Activated T-helper 1 cell treated with anti-CD3 and anti-CD28 coated beads, Interleukin-12 subunit alpha, Interleukin-12 subunit beta, Interleukin-2, Interleukin-4 antibody, amounts not matched to agents 30 ng/mL and 10 ng/mL and 1 ng/mL, durations not matched to agents 14 hours and 24 hours and 36 hours (primary cell): ENCODE measurements at places on chromosomes 5 and 9. TPM values are rescaled to one million over a fixed set of nuclear protein-coding genes. Genes with fewer than 3 reads are reported as not detected.

DNA sequence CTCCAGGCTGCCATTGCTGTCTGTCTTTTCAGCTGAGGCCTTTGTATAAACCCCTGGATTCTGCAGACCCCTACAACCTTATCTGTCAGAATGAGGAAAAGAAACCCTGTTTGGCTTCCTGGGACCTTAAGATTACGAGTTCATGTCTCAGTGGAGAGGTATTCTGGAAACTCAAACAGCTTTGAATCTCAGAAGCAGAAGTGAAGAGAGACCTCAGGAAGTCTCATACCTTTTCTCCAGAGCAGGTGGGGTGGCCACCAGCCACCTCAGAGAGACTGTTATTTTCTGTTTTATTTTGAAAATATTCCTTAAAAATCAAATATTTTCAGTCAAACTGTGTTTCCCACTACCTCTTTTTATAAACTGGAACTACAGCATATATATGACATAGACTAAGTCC lies 457.5 kb downstream of the TMEM232 start:
- no peak overlapping the region for H3K4me3 ChIP-seq
- H3K36me3 ChIP-seq = no peaks in the 10 kb centered on the region
- no peaks in the 10 kb centered on the region for H3K27me3 ChIP-seq
- H3K4me1 ChIP-seq = no peaks in the 10 kb centered on the region
- no peak overlapping the region for H3K27ac ChIP-seq

GFPT2 gene
- 1.1 and 1.4 TPM in 2 replicates for total RNA-seq

- DNase-seq = no peak
- H3K4me1 ChIP-seq = peaks cover 31% of the 10 kb centered on the region
- H3K27me3 ChIP-seq = peaks cover 50% of the 10 kb centered on the region
- H3K4me3 ChIP-seq = no peak overlapping the region
- H3K36me3 ChIP-seq = no peaks in the 10 kb centered on the region
These were observed 5.0 kb downstream of the EBF1 start for GRCh38 chr5:159094745-159095144.

- H3K36me3 ChIP-seq = no peaks in the 10 kb centered on the region
- no peak overlapping the region for H3K27ac ChIP-seq
- H3K27me3 ChIP-seq = peaks cover 4% of the 10 kb centered on the region
- DNase-seq = no peak
These were observed 22.0 kb downstream of the PDGFRB start for GRCh38 chr5:150133581-150134197.

- H3K4me1 ChIP-seq = no peaks in the 10 kb centered on the region
- no peak for DNase-seq
- H3K27me3 ChIP-seq = no peaks in the 10 kb centered on the region
- no peak overlapping the region for H3K4me3 ChIP-seq
These were observed 315.1 kb downstream of the CCDC171 start for GRCh38 chr9:15867988-15868387.

LCN12 gene
- 1.8 and 1.9 TPM in 2 replicates for total RNA-seq

DNA sequence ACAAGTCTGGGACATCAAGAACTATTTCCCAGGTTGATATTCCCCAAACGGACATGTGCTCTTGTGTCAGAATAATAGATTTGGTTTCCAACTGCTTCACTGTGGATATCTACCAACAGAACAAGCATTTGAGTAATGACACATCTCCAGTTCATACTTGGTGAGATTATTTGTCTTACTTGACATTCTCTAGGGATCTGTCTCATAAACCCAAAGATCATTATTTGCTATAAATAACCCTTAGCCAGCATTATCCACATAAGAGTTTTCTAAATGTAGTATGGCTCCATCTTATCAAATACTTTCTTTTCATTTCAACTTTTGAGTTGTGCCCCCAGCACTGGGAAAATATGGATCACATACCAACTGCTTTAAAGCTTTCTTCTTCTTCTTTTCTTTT lies 1063.9 kb upstream of the CDH18 start:
- H3K4me3 ChIP-seq = no peak overlapping the region
- no peaks in the 10 kb centered on the region for H3K27me3 ChIP-seq
- H3K27ac ChIP-seq = no peak overlapping the region
- no peaks in the 10 kb centered on the region for H3K36me3 ChIP-seq
